ENCODE measurements at places on chromosomes 6 and 20. TPM values are rescaled to one million over a fixed set of nuclear protein-coding genes. Genes with fewer than 3 reads are reported as not detected.

CCN6 gene
- total RNA-seq, result not detected

SPATA25 gene
- total RNA-seq, result 3.3 TPM

FNDC11 gene
- total RNA-seq, result 0.43 TPM

LAMA4 gene
- 105 TPM for total RNA-seq

MCM9 gene
- 15.2 TPM for total RNA-seq

CDH22 gene
- not detected for total RNA-seq

GPR63 gene
- 0.22 TPM for total RNA-seq

KCNB1 gene
- under 0.01 TPM for total RNA-seq

HLA-DOA gene
- total RNA-seq, result not detected

MYBL2 gene
- 34.4 TPM for total RNA-seq

WDR27 gene
- total RNA-seq, result 14.9 TPM

TRIM31 gene
- total RNA-seq, result not detected

NKAPL gene
- 1.5 TPM for total RNA-seq

BTBD9 gene
- 14.2 TPM for total RNA-seq

TULP4 gene
- total RNA-seq, result 87.9 TPM

PGBD1 gene
- total RNA-seq, result 2.0 TPM

EFCAB8 gene
- total RNA-seq, result 0.14 TPM

GPSM3 gene
- 10.9 TPM for total RNA-seq

FAM209B gene
- not detected for total RNA-seq

LPIN3 gene
- total RNA-seq, result 7.7 TPM

Measured in placental pericyte (primary cell).